ENCODE measurements at places on chromosomes 11 and 22.

GRCh38 chr11:45017329-45017728 lies 66.6 kb upstream of the TP53I11 start:
- DNase-seq, result no peak

- no peak for DNase-seq
Observed at GRCh38 chr11:123129920-123130319, 65.1 kb downstream of the CLMP start.

DNA sequence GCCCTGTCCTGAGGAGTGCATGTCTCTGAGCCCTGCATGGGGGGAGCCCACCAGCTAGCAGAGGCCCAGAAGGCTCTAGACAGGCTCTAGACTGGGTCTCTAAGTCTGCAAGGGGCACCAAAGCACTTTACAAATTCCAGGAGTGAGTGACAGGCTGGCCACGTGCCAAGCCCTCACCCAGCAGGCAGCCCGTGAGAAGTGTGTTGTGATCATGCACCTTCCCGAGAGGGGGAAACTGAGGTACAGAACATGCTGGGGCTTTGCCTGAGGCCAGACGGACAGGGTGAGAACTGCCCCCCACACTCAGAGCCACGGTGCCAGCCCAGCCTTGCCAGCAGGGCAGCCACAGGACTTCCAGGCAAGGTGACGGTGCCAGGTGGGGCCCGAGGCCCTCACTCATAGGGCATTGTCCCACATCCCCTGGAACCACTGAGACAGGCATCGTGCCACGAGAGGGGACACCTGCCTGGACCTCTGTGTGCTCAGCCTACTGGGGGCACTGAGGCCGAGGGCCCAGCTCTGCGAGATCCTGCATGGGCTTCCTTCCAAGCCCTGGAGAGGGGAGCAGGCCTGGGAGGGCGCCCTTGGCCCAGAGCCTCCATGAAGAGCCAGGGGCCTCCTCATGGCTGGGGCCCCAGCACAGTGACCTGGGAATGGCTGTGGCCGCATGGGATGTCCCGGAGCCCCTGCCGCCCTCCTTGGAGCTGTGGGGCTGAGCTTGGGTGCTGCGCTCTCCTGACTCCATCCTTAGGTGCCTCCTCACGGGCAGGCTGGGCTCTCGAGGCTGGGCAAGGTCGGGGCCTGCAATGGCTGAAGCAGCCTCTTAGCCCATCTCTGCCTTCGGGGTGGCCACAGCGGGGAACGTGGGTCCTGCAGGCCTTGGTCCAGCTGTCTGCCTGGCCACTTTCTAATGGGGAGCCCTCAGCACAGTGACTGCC lies 121.5 kb downstream of the KCNQ1OT1 start:
- DNase-seq, result no peak

DNA sequence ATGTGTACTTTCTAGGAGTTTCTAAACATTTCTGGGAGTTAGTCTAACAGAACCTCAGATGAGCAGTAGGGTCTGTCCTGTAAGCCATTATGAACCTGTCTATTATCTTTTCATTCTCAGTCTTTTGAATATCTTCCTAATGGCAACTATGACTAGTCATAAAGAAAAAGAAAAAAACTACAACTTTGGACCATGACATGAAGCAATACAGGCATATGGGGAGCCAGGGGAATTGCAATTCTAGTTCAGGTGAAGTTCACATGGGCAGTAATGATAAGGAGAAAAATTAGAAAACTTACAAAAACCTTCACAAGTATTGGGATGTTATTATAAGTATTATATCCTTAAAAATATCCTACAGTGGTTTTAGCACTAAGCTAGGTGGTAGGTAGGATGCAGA lies 649.0 kb upstream of the ANO5 start:
- no peak for DNase-seq

GRCh38 chr11:20037396-20038153 lies 122.7 kb downstream of the DBX1 start:
- no peak for DNase-seq

GRCh38 chr11:79113054-79113690 lies 327.7 kb downstream of the TENM4 start:
- DNase-seq, result no peak

DNA sequence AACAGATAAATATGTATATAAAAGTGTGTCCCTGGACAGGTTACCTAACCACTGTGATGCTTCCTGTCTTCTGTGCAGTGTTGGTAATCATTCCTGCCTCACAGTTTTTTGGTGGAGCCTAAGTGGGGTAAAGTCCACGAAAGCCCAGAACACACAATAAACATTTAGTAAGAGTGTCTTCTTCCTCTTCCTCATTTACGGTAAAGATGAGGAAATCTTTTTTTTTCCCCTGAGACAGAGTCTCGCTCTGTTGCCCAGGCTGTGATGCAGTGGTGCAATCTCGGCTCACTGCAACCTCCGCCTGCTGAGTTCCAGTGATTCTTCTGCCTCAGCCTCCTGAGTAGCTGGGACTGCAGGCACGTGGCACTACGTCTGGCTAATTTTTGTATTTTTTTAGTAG lies 117.1 kb downstream of the LDLRAD3 start:
- no peak for DNase-seq

DNA sequence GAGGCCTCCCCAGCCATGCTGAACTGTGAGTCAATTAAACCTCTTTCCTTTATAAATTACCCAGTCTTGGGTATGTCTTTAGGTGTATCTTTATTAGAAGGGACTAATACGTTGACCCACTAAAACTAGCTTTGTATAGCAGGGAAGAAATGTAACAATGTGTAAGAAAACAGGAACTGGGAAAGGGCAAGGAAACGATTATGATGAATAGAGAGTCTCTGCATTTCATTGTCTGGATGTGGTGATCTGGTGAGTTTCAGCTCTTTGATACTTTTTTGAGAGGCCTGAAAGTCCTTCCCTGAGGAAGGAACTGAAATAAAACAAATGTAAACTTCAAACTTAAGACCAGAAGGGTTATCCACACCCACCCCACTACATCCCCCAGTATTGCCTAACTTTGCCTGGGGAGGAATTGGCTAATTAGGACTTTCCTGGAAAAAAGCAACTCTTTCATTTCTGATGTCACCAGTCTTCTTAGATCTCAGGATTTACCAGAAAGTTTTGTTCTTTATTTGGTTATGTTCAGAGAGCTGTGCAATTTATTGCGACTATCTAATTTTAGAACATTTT lies 119.0 kb downstream of the LDLRAD3 start:
- no peak for DNase-seq

- DNase-seq, result no peak
Observed at GRCh38 chr11:10287766-10288715, 6.0 kb downstream of the SBF2 start.

- no peak for DNase-seq
Observed at GRCh38 chr22:37249986-37250385, 5.9 kb upstream of the RAC2 start.

GRCh38 chr22:19997561-19998231 lies 18.9 kb downstream of the ARVCF start:
- DNase-seq, result no peak

GRCh38 chr11:100383357-100383865 lies 303.7 kb upstream of the ARHGAP42 start:
- no peak for DNase-seq

GRCh38 chr11:105838668-105839384 lies 183.2 kb downstream of the MSANTD4 start:
- no peak for DNase-seq

GRCh38 chr11:63940786-63941185 lies 2.0 kb downstream of the NAA40 start:
- no peak for DNase-seq

GRCh38 chr11:119120639-119121007 lies 757 bp upstream of the HINFP start:
- DNase-seq, result no peak

DNA sequence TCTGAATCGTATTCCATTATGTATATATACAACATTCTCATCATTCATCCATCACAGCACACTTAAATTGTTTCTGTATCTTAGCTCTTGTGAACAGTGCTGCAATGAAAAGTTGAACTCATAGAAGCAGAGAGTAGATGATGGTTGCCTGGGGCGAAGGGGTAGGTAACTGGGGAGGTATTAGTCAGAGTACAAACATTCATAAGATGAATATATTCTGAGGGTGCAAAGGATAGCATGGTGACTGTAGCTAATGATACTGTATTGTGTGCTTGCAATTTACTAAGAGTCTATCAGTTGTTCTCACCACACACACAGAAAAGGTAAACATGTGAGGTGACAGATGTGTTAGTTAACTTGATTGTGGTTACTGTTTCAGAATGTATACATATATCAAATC lies 12.6 kb upstream of the RFPL2 start:
- no peak for DNase-seq

DNA sequence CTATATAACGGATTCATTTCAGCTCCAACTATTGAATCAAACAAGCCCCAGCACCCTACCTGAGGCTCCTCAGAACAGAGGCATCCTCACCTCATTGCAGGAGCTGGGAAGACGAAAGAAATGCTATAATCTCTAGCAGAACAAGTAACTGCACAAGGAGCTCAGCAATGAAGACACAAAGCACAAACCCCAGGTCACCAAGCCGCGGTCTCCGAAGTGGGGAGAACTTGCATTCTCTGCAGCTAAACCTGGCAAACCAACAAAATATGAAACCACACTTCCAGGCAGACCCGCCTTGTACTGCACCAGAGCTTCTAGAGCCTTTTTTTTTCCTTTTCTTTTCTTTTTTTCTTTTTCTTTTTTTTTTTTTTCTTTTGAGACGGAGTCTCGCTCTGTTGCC lies 21.8 kb upstream of the CD5 start:
- DNase-seq, result peak; percentile 76

- no peak for DNase-seq
Observed at GRCh38 chr11:112583261-112583893, 322.7 kb upstream of the PLET1 start.

DNA sequence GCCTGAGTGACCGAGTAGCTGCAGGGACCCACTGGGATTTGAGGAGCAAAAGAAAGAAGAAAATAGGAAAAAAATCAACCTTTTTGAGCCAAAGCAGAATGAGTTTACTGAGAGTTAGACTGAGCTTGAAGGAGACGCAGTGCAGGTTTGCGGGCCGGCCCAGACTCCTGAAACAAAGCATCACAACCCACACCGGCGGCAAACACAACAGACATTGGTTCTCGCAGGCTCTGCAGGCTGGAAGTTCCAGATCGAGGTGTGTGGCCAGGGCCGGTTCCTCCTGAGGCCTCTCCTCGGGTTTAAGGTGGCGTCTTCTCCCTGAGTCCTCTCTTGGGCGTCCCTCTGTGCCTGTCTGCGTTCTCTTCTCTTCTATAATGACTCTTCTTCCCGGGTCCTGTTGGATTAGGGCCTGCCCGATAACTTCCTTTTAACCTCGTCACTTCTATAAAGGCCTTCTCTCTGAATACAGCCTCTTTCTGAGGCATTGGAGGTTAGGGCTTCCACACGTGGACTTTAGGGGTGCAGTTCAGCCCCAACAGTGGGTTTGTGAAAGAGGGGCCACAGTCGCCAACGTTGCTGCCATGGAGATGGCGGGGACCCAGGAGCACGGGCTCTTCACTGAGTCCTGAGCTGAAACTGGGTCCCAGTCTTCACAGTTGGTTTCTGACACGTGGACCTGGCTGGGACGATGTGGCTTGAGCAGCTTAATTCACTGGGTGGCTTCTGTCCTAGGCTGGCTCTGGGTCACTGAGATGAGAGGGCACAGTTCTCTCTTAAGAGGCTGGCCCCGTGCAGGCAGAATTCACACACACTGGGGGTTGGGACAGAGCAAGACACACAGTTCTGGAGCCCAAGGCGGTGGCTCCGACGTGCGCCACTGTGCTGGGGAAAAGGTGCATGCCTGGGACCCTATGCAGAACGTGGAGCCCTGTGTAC lies 1047.7 kb downstream of the BRD1 start:
- DNase-seq, result no peak

- no peak for DNase-seq
Observed at GRCh38 chr11:124879493-124880289, 14.5 kb downstream of the ROBO3 start.

GRCh38 chr11:8532475-8532874 lies 61.6 kb downstream of the STK33 start:
- no peak for DNase-seq

DNA sequence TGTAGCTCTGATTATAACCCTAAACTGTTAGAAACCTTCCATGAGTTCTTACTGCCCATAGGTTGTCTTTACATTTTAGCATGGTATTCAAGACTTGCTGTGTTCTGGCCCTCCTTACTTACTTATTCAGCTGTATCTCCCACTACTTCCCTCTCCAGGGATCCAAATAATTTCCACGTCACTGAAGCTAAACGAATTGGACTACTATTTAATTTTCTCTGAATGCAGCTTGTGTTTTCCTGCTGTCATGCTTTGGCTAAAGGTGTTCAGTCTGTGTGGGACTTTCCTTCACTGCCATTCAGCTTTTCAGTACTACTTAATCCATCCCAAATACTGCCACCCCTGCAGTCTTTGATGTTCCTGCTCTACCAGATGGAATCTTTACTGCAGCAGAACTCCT lies 88.3 kb downstream of the UVRAG start:
- no peak for DNase-seq

- peak; percentile 78 for DNase-seq
Observed at GRCh38 chr11:117950301-117950700, 21.1 kb upstream of the TMPRSS13 start.

- DNase-seq, result no peak
Observed at GRCh38 chr11:62688491-62688890, 839 bp downstream of the LRRN4CL start.

GRCh38 chr11:64893194-64894069 lies 15.0 kb upstream of the EHD1 start:
- no peak for DNase-seq

DNA sequence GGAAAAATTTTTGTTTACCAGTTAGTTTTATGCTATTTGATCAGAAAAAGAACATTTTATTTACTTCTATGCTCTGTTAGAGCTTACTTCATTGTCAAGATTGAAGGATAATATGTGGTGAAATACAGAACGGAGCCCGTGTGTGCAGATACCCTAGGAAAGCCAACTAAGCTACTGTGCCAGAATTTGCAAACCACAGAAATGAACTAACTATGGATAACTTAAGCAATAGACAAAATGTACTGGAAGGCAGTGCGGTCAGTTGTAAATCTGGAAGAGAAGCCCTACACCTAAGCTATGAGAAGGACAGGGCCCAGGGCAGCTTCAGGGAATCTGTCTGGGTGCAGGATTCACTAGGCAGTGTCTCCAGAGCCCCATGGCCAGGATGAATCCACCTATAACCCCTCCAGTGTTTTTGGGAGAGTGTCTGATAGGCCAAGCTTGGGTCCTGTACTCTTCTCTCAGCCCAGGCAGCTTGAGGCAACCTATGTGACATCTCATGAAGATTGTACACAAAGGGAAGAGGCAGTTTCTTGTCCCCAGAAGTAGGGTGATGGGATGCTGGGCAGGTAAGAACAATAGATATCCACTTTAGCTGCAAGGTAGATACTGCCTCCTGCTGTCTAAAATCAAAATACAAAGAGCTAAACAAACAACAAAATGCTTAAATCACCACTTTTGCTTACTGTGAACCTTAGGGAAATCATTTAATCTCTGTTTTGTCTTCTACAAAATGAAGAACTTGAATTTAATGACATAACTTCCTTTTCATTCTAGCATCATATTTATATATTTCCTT lies 12.1 kb downstream of the MMP7 start:
- DNase-seq, result no peak

- DNase-seq, result no peak
Observed at GRCh38 chr22:25760848-25761595, 19.0 kb downstream of the MYO18B start.

Measured in CD4-positive, alpha-beta T cell treated with Interleukin-6 for 4 hours (primary cell).